Muscle of arm (tissue), 14 donors: ENCODE measurements at places on chromosomes 5 and 9.

DNA sequence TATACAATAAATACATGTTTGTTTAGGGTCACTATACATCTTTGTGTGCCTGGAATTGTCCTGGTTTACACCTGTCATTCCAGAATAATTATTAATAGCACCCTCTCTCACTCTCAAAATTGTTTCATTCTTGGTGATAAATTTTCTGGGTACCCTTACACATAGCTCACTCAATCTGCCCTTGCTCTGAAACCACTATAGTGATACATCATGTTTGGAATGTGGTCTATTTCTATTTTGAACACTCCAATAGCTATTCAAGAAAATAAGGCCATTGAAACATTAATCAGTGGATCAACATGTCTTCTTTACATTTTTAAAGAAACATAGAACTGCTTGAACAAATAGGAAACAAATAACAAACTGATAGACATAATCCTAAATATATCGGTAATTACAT lies 158.7 kb downstream of the ARRDC3 start:
- no peak for DNase-seq

DNA sequence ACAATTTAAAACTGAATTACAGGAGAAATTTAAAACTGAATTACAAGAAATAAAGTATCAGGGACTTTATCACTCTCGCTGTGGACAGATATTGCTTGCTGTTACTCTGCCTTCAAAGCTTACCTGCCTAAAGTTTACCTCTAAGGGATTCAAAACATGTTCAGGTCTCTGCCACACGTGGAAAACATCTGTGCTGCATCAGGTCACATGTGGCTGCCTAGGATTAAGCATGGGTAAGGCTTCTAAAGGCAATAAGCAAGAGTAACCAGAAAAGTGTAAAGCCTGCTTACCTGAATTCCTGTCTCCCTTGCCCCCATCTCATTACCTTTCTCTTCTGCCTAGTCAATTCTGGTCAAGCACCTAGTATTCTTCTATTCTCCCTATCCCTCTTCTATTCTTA lies 18.9 kb downstream of the MINAR2 start:
- no peak for DNase-seq

GRCh38 chr5:160366230-160366629 lies 4.2 kb downstream of the C1QTNF2 start:
- DNase-seq: no peak

GRCh38 chr5:155514105-155514563 lies 500.6 kb downstream of the KIF4B start:
- DNase-seq: no peak

- DNase-seq: no peak
These were observed 127.7 kb downstream of the DIRAS2 start for GRCh38 chr9:90514877-90515276.

DNA sequence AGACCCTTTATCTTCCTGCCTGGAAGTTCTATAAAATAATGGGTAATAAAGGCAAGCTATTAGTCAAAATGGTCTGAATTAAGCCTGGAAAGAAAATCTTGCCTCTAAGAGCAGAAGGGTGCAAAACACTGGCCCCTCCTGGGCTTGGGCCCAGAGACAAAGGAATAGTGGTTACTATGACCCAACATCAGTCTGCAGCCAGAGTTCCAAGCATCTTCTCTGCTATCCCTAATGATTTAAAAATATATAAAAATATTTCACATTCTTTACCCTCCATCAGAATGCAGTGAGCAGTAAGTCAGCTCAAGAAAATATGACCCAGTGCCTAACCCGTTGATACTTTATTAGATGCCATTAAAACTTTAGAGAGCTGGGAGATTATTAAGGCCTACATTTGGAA lies 14.7 kb downstream of the TNFAIP8 start:
- DNase-seq: no peak

DNA sequence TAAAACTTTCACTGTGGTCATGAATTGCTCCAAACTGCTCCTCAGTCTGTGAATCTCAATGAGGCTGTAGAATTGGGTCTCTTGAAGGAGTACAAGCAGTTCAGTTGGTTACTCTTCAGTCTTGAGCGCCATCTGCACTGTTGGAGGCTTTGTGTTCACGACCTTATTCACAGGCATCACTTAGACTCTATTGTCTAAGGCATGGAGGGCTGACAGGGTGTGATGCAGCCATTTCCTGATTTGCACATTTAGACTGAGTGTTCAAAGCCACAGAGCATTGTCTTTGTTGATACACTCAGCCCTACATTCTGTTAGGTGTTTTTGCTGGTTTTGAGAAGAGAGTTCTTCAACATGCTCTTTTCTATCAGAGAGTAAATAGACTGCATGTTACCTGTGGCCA lies 355.9 kb upstream of the RIOK2 start:
- no peak for DNase-seq

- no peak for DNase-seq
These were observed 39.1 kb downstream of the SH3RF2 start for GRCh38 chr5:145975361-145976066.

GRCh38 chr5:159227452-159227851 lies 18.1 kb upstream of the RNF145 start:
- DNase-seq: no peak

DNA sequence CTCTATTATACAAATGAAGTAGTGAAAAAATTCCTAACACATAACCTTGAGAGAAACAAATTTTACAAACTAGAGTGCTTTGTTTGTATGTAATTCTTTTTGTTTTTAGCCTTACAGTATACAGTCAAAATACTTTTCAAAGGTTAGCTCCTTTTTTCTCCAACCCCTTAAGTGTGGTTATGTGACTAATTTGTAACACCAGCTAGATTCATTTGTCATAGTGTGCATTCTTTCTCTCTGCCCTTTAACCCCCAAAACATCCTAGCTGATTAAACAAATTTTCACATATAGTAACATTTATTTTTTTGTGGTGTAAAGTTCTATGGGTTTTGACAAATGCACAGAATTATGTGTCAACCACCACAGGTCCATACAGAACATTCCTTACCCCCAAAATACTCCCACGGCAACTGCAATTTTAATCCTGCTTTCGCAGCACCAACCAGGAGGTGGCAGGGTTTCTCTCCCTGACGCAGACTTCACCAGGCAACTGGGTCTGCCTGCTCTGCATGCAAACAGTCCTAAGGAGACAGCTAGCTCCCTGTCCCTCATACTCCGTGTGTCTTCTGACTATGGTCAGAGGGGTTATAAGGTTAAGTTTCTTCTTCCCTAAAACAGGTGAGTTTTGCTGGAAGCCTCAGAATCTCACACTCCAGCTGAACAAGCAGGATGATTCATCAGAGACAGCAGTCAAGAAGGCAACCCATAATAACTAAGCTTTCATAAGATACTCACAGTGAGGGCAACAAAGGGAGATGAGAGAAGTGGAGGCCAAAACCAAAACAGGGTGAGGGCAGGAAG lies 44.5 kb upstream of the NR5A1 start:
- peak; percentile 28 for DNase-seq

DNA sequence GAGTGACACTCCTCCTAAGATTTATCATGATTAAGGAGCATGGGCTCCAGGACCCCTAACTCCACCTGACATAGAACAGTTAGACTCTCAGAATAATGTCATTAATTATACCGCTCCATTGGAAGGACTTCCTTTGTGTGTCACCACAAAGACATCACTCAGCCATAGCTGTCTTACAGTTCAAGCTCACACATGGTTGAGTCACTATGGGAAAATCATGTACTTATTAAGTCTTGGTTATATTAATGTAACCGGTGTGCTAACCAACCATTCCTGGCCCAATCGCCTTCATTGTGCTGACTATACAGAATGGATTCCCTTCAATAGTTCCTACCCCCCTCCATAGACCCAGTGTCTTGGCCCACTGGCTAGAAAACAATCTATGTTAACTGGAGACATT lies 10.9 kb upstream of the MCCC2 start:
- no peak for DNase-seq

DNA sequence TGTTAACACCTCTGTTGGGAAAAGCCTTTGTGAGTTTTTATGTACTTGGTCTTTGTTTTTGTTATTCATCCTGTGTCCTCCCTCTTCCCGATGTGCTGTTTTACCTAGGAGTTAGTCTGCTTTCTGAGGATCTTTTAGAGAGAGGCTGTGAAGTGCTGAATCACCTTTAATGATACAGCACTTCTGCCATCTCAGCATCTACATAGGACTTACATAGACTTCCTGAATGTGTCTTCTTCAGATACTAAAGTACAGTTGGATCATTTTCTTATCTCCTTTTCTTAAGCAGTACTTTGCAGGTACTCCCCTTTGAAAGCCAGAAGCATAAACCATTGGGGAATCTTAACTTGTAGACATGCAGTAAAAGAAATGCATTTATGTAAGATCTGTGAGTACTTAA lies 31.5 kb downstream of the OTULIN start:
- DNase-seq: no peak

DNA sequence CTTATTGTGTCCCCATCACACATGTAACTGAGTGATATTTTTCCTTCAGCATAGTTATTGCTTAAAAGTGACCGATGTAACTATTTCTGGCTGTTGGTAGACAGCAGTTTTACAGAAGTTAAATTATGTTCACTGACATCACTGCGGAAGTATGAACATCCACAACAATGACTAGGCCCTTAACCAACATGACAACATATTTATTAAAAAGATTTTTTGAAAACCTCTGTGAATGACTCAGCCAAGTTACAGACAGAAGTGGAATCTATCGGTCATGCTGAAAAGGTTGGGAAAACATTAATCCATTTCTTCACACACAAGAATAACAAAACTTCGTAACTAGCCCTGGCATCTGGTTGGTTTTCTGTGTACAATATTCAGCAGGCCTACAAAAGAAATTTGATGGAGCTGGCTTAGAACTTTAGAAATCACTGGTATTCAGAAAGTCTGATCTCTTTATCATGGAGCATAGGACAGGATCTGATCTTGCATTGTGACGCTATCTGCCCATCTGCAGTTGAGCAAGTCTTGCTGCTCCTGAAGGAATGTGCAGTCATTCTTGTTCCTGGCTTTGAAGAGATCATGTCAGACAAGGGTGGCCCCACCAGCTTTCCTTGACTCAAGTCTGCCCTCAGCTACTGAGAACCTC lies 6.5 kb downstream of the GLIS3 start:
- no peak for DNase-seq

DNA sequence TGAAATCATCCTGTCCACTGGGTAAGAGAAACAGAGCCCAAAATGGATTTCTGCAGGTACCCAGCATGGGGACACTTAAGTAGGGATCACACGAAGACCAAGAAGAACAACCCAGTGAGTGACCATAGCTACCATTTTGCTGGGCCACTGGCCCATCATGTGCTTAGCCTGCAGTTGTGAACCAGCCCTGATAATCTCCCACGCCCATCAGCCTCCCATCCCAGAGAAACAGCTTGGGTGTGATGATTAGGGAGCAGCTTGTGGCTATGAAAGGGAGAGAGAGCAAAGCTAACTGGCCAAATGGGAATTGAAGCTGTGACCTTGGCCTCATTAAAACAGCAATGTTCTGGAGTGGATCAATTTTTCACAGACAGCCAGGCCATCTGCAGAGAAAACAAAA lies 138.5 kb downstream of the SLC24A2 start:
- no peak for DNase-seq

DNA sequence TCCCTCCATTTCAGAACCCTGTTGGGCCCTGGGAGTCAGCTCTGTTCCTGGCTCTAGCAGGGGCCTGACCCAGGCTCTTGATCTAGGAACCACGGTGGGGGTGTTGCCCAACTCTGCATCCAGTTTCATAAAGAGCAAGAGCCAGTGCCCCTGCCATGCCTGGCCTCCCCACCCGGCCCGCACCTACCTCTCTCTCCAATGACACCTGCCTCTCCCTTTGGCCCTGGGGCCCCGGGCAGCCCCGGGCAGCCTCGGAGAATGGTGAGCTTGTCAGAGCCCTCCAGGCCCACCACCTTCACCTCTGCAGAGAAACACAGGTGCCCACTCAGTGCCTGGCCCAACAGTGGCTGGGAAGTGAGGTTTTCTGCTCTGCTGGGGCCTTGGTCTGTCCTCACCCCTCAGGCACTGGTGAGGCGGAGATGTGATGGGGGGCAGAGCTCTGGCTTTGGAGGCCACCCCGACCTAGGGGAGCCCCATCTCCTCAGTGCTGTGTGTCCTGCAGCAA lies 1.5 kb downstream of the FCN1 start:
- DNase-seq: no peak
